Bronchial smooth muscle cell (primary cell): ENCODE measurements at places on chromosomes 16 and 17. TPM values are rescaled to one million over a fixed set of nuclear protein-coding genes. Genes with fewer than 3 reads are reported as not detected.

ARHGAP27 gene
- 2.2 and 3.8 TPM in 2 replicates for total RNA-seq

LRRC36 gene
- total RNA-seq, result 0.32 TPM in 1 of 2 replicates, not detected in the other

TPSG1 gene
- total RNA-seq, result not detected in 2 replicates

NPIPB8 gene
- total RNA-seq, result not detected in 2 replicates

CDR2L gene
- total RNA-seq, result 5.5 and 6.4 TPM in 2 replicates

LCMT1 gene
- 36.7 and 41.1 TPM in 2 replicates for total RNA-seq

ASPA gene
- total RNA-seq, result 0.63 and 3.3 TPM in 2 replicates

UTS2R gene
- total RNA-seq, result not detected in 2 replicates

NPIPA7 gene
- total RNA-seq, result 0.47 and 1.1 TPM in 2 replicates
